Activated T-cell treated with anti-CD3 and anti-CD28 coated beads, Interleukin-2, amount 50 U/mL, for 72 hours (primary cell): ENCODE measurements at places on chromosomes 3 and 15. TPM values are rescaled to one million over a fixed set of nuclear protein-coding genes. Genes with fewer than 3 reads are reported as not detected.

DNA sequence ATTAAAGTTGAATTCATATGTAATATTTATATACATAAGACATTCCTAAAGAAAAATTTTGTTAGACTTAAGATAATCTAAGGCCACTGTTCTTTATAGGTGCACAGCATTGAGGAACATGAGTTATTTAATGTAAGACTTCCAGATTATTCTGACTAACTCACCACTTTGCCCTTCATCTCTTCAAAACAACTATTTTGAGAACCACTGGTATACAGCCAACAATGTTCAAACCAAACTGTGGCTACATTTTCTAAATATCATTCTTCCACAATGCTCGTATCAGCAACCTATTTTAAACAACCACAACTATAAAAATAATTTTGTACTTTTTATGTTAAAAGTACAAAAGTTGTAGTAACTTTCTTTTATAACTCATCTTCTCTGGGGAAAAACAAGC is 199.8 kb upstream of the ALCAM start:
- H3K27ac ChIP-seq, result no peak overlapping the region
- H3K27me3 ChIP-seq, result no peaks in the 10 kb centered on the region
- H3K4me3 ChIP-seq, result no peak overlapping the region
- no peak for DNase-seq

GRCh38 chr15:53671545-53671944 is 87.9 kb downstream of the WDR72 start:
- no peak for DNase-seq
- no peaks in the 10 kb centered on the region for H3K27me3 ChIP-seq
- no peaks in the 10 kb centered on the region for H3K4me1 ChIP-seq
- H3K4me3 ChIP-seq, result no peak overlapping the region
- no peaks in the 10 kb centered on the region for H3K36me3 ChIP-seq

DNA sequence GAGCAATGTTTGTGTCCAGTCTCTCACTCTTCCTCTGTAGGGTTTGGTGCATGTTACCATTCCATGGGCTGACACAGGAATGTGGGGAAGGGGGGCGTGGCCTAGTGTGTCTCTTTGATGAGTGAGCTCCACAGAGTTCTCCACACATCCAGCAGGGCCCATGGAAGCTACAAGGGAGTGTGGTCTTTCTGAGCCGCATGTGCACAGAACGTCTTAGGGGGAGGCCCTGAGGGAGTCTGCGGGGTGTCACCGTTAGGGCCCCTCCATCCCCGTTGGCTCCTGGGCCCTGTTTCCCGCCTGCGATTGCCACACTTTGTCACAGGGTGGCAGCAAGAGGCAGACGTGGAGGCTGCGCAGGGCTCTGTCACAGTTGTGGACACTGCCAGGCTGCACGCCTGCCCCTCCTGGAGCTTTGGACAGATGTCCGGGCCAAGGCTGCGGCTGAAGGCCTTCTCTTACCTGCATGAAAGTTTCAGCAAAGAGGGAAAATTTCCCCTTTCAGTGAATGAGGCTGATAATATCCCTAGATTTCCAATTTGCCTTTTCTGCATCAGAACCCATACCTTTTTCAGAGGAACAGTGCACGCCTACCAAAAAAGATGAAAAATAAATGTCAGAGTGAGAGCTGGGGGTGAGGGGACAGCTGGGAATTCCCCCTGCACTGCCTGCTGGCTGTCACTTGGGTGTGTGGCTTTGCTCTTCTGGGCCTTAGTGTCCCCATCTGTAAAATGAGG is 24.3 kb downstream of the CACNA2D3 start:
- DNase-seq, result peak; percentile 4
- no peaks in the 10 kb centered on the region for H3K4me1 ChIP-seq
- no peaks in the 10 kb centered on the region for H3K36me3 ChIP-seq
- H3K27ac ChIP-seq, result no peak overlapping the region
- no peaks in the 10 kb centered on the region for H3K27me3 ChIP-seq

DNA sequence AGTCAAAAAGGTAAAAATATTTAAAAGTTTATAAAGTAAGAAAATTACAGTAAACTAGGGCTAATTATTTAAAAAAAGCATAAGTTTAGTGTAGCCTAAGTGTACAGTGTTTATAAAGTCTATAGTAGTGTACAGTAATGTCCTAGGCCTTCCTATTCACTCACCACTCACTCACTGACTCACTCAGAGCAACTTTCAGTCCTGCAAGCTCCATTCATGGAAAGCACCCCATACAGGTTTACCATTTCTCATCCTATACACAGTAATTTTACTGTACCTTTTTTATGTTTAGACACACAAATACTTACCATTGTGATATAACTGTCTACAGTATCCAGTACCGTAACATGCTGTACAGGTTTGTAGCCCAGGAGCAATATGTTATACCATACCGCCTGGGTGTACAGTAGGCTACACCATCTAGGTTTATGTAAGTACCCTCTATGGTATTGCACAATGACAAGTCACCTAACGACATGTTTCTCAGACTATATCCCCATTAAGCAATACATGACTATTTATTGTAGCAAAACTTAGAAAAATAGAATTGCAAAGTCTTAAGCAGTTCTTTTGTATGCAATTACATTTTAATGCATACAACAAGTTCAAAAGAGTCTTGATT is 19.5 kb downstream of the AVEN start:
- no peak overlapping the region for H3K4me3 ChIP-seq
- peak; percentile 12 for DNase-seq
- H3K27me3 ChIP-seq, result no peaks in the 10 kb centered on the region
- peaks cover 17% of the 10 kb centered on the region for H3K4me1 ChIP-seq

DNA sequence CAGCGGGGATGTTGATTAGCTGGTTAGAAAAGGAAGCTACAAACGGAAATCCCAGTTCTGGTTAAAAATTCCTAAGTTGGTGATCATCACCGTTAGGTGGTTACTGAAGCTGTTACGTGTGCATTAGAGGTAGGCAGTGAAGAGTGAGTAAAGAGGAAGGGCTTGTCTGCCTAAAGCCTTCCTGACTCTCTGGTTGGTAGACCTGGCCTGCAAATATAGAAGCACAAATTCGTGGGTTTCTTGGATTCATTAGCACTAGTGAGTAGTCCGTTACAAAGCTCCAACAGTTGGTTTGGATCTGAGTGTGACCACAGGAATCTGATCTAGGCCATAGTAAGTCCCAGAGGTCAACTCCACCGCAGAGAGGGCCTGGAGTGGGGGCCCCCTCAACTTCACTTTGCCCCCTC is 174.0 kb upstream of the TP63 start:
- no peak for DNase-seq
- peaks cover 3% of the 10 kb centered on the region for H3K36me3 ChIP-seq
- H3K4me3 ChIP-seq, result no peak overlapping the region
- H3K4me1 ChIP-seq, result peaks cover under 1% of the 10 kb centered on the region
- H3K27ac ChIP-seq, result no peak overlapping the region
- H3K27me3 ChIP-seq, result no peaks in the 10 kb centered on the region

- no peak overlapping the region for H3K27ac ChIP-seq
- peaks cover 38% of the 10 kb centered on the region for H3K27me3 ChIP-seq
- no peak for DNase-seq
- peaks cover 10% of the 10 kb centered on the region for H3K36me3 ChIP-seq
- H3K4me3 ChIP-seq, result no peak overlapping the region
- H3K4me1 ChIP-seq, result no peaks in the 10 kb centered on the region
Observed at GRCh38 chr3:62872318-62872717, 2.9 kb downstream of the CADPS start.

DNA sequence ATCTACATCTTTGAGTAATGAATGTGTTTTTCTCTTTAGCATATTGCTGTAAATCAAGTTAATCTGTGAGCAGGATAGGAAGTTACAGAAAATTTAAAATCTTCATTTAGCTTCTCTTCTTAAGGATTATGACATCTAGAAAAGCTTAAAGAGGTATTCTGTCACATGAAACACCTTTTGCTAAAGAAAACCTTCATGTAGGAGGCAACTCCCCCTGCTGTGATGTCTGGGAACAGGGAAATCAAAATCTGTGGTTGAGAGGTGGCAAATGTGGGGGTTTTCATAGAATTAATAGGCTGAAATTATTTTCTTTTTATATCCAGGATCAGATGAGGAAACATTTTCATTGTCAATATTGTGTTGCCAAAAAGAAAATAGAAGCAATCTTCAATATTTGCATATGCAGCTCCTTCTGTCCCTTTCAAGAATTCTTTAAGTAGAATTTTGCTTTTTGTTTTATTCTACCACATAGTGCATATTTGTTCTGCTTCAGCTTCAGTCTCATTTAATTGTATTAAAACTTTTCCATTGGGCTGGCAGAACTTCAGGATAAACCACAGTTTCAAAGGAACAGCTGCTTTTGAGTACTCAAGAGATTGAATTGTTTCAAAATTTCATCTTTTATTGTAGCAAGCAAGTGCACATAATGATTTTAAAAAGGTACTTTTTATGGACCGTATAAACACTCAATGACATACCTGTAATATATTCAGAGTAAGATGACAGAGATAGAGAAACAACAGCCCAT is 128.4 kb downstream of the RAP2B start:
- DNase-seq, result no peak
- H3K4me3 ChIP-seq, result no peak overlapping the region
- H3K27ac ChIP-seq, result no peak overlapping the region
- H3K4me1 ChIP-seq, result peaks cover 45% of the 10 kb centered on the region
- no peaks in the 10 kb centered on the region for H3K27me3 ChIP-seq
- no peaks in the 10 kb centered on the region for H3K36me3 ChIP-seq

GRCh38 chr3:196149831-196150301 is 61.3 kb downstream of the ZDHHC19 start:
- H3K4me1 ChIP-seq, result no peaks in the 10 kb centered on the region
- H3K27me3 ChIP-seq, result no peaks in the 10 kb centered on the region
- no peak overlapping the region for H3K27ac ChIP-seq
- peaks cover 1% of the 10 kb centered on the region for H3K36me3 ChIP-seq
- no peak overlapping the region for H3K4me3 ChIP-seq

- H3K4me3 ChIP-seq, result no peak overlapping the region
- no peaks in the 10 kb centered on the region for H3K36me3 ChIP-seq
- H3K27me3 ChIP-seq, result no peaks in the 10 kb centered on the region
Observed at GRCh38 chr3:14375192-14375591, 27.2 kb upstream of the SLC6A6 start.

- H3K36me3 ChIP-seq, result peaks cover 4% of the 10 kb centered on the region
- no peaks in the 10 kb centered on the region for H3K27me3 ChIP-seq
- H3K4me1 ChIP-seq, result peaks cover 9% of the 10 kb centered on the region
Observed at GRCh38 chr3:132626955-132627354, 29.9 kb downstream of the ACKR4 start.

DNA sequence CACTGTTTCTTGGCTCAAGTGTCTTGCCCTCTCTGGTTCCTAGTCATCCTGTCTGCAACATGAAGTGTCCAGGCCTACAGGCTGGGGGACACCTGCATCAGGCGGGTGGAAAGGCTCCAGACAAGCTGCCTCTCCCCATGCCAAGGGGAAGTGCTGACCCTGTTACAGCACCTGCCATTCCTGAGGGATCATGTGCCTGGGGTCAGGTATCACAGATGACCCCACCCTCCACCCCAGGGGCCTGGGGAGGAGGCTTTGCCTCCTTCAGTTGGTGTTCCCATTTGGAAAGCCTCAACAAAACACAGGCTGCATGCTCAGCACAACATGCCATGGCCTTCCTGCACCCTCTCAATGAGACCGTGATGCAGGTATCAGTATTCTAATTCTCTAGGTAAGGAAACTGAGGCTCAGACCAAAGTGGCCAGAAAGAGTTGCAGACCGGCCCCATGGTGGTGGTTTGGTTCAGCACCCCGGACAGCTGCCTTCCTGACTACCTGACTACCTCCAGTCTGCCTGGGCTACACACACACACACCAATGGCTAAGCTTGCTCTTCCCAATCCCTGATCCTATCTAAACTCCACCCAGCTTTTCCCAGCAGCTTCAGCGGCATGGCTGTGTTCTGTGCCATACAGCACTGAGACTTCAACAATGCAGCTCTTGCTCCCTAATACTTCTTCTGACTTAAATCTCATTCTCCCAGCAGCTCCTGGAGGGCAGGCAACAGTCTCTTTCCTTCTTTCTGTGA is 69.7 kb upstream of the LINGO1 start:
- no peaks in the 10 kb centered on the region for H3K36me3 ChIP-seq
- H3K4me3 ChIP-seq, result no peak overlapping the region
- no peak overlapping the region for H3K27ac ChIP-seq
- no peaks in the 10 kb centered on the region for H3K4me1 ChIP-seq
- no peak for DNase-seq

DNA sequence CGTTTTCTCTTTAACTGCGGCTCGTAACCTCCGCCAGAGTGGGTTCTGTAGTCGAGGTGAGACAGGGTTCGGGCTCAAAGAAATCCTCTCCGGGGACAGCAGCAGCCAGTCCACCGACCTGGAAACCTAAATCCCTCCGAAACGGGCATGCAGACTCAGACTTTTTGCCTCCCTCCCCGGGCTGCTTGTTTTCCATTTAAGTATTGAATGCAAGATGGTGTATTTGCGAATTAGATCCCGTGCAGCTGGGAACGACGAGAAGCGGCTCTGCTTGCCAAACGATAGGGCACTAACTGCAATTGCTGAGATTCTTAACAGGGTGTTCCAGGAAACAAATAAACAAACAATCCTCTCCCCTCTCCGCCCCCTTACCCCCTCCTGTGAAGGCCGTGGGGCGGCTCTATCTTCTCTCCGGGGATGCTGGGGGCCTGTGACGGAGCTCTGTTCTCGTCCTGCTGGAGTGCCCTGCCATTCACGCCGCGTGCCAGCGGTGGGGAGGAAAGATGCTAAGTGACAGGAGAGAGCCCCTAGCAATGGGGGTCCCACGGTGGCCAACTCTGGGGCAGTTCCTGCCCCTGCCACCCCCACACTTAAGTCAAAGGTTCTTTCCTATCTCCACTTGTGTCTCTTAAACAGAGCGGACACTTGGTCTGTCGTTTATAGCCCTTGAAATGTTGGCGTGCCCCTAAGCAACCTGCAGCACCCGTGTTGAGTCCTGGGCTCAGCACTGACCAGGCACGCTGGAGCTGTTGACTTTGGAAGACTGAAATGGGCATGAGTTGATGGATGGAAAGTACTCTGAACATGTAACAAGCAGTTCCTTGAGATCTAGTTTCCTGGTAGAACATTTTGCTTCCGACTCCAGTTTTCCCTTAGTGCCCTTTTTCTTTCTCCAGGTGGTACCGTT is 1.3 kb upstream of the ETV5 start:
- H3K4me3 ChIP-seq, result peak overlapping the region; percentile 96
- H3K27me3 ChIP-seq, result peaks cover 92% of the 10 kb centered on the region
- peaks cover 43% of the 10 kb centered on the region for H3K4me1 ChIP-seq
- no peaks in the 10 kb centered on the region for H3K36me3 ChIP-seq

- no peaks in the 10 kb centered on the region for H3K4me1 ChIP-seq
- no peaks in the 10 kb centered on the region for H3K27me3 ChIP-seq
- no peak for DNase-seq
- no peak overlapping the region for H3K27ac ChIP-seq
- no peaks in the 10 kb centered on the region for H3K36me3 ChIP-seq
Observed at GRCh38 chr3:7484636-7485035, 623.7 kb downstream of the GRM7 start.

OR5K2 gene
- not detected for total RNA-seq

C3orf22 gene
- total RNA-seq, result not detected

DIS3L gene
- 31.5 TPM for total RNA-seq

GRK7 gene
- not detected for total RNA-seq

CCR1 gene
- total RNA-seq, result 0.17 TPM
